Fibroblast of skin of scalp (primary cell): ENCODE measurements at places on chromosomes 6 and 20.

DNA sequence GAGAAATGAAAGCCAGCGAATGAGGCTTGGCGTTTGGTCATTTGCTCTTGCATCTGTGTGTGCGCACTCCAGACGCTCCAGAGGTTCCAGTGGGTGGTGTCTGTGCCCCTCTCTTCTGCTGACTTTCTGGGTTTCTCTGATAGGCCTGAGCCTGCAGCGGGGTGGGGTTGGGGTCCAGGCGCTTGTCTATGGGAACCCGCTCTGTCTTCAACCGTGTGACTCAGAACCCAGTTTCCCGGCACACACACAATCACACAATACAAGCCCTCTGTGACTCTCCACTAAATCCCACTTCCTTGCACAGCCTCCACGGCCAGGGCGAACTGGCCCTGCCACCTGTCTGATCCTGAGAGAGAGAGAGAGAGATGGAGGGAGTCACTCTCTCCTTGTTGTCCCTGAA is 24.6 kb downstream of the RBM38 start:
- DNase-seq: no peak

- DNase-seq: no peak
Measured at GRCh38 chr6:114989279-114989964, 646.6 kb upstream of the HS3ST5 start.

- peak; percentile 49 for DNase-seq
Measured at GRCh38 chr20:33299111-33299603, 16.1 kb downstream of the BPIFB1 start.

DNA sequence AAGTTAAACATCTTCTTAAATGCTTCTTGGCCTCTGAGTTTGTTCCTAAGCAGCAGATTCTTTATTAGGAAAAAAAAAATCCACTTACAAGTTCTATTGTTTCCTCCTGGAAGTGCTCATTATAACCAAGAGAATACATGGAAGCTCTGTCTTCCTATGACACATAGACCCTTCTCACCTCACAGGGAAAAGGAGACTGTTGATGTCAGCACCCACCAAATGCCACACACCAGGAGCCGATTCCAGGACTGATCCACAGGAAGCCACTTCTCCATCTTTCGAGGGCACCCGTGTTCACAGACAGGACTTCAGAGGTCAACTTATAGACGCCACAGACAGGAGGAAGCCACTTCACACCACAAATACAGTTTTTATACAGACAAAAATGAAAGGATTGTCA is 13.4 kb upstream of the BNIP5 start:
- peak; percentile 49 for DNase-seq

DNA sequence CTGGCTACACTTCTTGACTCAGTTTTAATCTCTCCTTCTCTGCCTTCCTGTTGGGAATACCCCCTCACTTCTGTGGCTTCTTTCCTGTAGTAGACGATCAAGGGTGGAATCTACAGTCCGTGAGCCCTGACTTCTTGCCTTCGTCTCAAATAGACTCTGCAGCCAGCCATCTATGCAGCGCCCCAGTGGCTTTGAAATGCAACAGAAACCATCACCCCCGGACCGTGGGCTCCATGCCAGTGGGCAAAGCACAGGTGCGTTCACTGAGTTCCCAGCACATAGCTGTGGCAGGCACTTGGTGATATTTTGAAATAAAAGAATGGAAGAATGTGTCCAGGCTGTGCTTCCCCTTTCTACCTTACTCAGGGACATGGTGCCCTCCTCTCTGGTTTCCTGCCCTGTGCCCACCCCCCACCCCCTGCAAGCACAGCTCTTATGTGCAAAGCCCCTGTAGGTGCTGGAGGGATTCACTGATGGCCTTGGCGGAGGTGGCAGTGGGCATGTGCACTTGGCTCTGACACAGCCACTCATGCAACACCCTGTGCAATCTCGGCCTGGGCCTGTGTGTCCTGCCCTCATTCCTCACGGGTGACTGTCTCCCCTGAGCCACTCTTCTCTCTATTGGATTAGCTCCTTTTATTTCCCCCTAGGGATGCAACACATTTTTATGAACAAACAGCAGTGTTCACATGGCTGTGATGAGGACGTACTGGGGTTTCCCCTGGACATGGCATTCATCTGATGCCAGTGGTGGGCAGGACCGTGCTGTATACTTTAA is 5.5 kb upstream of the CDSN start:
- DNase-seq: peak; percentile 84

GRCh38 chr20:54345301-54345724 is 130.1 kb upstream of the DOK5 start:
- DNase-seq: peak; percentile 92

GRCh38 chr6:24009319-24009718 is 116.7 kb upstream of the NRSN1 start:
- no peak for DNase-seq

DNA sequence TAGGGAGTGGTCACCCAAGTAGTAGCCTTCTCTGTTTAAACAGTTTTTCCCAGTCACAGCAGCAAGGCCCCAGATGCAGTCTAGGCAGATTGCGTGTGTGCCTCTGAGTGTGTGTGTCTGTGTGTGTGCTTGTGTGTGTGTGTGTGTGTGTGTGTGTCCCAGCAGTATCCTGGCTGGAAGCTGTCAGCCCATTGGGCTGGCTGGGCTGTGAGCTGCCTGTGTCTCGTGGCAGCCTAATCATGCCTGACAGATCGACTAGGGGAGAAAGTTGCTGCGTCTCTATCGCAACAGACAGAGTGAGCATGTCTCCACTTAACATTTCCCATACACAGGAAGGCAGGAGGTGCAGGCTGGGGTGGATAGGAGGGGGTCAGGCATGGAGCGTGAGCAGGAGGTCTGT is 42.9 kb upstream of the LRFN2 start:
- DNase-seq: peak; percentile 1

GRCh38 chr6:113786168-113786567 is 71.0 kb upstream of the MARCKS start:
- DNase-seq: no peak

DNA sequence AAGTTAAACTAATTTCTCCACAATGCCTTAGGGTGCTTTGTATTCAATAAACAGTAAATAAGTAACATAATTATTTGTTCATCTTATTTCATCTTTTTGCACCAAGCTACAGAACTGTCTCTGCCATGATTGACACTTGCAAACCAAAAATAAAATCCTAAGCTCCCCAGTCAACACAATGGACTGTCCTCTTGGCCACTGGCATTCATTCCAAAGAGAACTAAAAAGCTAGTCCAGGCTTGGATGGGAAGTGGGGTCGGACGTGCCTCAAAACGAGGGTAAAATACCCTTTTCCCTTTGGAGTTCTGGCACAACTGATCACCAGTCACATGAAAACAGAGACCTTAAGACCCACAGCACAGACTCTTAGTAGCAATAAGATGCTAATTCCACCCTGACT is 66.4 kb upstream of the THBS2 start:
- peak; percentile 53 for DNase-seq

DNA sequence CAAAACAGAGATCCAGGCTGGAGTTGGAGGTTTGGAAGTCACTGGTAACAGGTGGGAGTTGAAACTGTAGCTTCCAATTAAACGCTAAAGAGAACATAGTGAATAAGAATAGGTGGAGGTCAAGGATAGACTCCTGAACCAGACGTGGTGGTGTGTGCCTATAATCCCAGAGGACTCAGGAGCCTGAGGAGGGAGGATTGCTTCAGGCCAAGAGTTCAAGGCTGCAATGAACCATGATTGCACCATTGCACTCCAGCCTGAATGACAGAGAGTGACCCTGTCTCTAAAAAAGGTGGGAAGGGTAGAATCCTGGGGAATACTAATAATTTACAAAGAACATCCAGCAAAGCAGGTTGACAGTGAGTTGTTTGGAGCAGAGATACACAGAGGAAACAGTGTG is 13.6 kb downstream of the NRSN1 start:
- no peak for DNase-seq

DNA sequence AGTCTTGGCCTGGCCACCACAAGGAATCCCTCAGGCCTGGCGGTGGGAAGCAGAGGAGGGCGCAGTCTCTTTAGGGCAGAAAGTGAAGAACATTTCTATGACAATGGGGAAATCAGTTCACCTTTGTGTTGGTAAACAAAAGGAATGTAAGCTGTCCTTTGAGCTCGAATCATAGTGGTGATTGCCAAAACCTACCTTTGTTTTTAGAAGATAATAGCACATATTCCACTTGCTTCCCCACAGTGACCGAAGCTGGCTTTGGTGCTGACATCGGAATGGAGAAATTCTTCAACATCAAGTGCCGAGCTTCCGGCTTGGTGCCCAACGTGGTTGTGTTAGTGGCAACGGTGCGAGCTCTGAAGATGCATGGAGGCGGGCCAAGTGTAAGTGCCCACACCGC is 144.1 kb downstream of the MTHFD1L start:
- DNase-seq: no peak

GRCh38 chr20:33685328-33686099 is 671 bp downstream of the E2F1 start:
- DNase-seq: no peak

DNA sequence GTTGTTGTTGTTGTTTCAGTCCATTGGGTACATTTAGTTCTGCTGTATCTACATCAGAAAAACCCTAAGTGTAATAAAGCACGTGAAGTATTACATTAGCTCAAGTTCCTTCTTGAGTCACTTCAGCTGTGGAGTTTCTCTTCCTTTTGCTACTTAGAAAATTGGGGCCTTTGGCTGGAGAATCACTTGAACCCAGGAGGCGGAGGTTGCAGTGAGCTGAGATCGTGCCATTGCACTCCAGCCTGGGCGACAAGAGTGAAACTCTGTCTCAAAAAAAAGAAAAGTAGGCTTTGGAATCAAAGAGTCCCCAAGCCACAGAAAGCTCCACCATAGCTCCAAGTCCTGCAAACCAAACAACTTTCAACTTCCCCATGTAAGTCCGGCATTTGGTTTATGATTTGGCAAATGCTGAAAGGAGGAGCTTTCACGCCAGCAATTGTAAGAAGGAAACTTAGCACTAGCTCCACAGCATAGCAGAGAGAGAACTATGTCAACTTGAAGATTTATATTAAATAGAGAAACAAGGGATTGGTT is 56.5 kb upstream of the RNF144B start:
- no peak for DNase-seq

DNA sequence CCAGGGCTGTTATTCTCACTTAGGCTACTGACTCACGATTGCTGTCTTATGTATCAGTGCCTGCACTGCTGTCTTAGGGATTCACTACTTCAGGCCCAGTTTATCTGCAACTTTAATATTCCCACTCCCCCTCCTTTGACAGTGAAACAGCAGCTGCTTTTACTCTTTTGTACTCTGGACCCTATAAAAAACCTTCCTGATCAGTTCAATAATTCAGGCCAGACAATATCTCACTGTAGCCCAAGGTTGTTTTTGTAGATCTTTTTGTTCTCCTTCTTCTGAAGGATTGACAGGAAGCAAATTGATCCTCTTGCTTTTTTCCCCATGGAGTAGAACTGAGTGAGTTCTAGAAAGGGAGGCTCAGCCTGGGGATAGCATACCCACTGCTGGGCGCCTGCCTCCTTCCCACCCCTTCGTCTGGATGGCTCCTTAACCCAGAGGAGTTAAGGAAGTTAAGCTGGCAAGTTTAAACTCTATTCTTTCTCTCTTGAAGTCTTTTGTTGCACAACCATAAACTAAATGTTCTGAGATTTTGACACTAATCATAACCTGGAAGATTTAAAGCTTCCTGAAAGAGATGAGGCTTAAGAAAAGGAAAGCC is 22.0 kb upstream of the EYS start:
- no peak for DNase-seq
